Left lung (tissue), 14 donors: ENCODE measurements at places on chromosomes 1 and 21.

GRCh38 chr1:239302696-239303095 lies 83.7 kb upstream of the CHRM3 start:
- DNase-seq, result no peak

- no peak for DNase-seq
Observed at GRCh38 chr1:239389703-239390102, 3.3 kb downstream of the CHRM3 start.

GRCh38 chr1:234572966-234573365 lies 37.0 kb downstream of the IRF2BP2 start:
- no peak for DNase-seq

DNA sequence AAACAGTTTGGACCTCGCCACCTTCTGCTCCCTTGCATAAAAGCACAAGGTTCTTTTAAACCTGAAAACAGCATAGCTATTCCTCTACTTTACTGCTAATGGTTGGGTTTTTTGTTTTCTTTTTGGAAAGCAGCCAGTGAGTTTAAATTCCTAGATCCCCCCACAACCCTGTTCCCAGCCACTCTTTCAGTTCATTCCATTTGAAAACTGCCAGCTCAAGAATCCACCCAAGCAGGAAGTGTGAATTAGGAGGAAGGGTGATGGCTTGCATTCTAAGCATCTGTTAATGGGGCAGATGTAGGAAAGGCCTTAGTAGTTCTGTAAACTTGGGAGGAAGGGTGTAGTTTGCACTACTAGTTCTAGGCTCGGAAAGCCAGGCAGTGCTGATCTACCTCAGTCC lies 172.9 kb upstream of the HOOK1 start:
- no peak for DNase-seq

DNA sequence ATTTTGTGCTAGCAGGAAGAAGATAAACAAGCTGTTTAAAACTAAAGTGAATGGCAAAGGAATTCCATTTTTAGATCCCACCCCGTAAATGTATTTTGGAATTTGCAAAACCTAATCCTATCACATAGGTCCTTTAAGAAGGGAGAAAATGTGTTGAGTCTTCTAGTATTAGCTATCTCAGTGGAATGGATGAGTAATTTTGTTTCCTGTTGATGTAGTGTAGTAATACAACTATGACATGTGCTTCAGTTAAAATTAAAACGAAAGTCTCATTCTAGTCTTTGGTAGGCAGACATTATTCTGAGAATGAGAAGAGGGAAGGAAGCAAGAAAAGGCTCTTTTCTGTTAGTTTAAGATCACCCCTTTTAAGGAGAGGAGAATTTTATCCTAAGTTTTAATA lies 265.9 kb upstream of the C1orf105 start:
- no peak for DNase-seq
